ENCODE measurements at places on chromosomes 12 and 14.

- DNase-seq = no peak
These were observed 74.4 kb downstream of the BLTP3B start for GRCh38 chr12:100068305-100068704.

DNA sequence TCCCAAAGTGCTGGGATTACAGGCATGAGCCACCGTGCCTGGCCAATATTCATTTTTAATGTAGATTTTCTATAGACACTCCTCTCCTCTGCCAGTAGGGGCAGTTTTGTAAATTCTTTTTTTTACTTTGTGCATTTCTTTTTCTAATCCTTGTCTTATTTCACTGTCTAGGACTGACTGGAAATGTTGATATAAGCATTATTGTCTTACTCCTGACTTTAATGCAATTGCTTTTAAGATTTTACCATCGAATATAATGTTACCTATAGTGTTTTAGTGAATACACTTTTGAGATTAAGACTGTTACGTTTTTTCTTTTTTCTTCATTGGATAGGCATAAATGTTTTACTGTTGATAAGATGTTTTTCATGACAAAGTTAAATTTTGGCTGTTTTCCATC lies 35.4 kb upstream of the EMP1 start:
- DNase-seq = no peak

GRCh38 chr12:40106655-40107054 lies 774 bp upstream of the SLC2A13 start:
- no peak for DNase-seq

DNA sequence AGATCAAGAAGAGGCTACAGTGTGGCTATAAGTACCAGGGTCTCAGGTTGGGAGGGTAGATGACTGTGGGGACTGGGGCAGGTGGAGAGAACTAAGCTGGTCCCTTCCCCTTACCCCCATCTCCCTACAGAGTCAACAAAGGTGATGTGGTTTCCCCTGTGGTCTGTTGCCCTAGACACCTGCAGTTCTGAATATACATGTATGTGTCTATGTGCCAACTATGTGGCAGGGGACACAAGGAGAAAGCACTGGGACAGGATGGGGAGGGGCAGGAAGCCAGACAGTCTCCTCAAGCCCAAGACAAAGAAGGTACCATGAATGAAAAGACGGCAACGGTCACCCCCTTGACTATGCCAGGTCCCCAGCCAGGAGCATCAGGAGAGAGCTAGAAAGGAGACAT lies 4.5 kb upstream of the HDAC7 start:
- no peak for DNase-seq

GRCh38 chr14:32571551-32571950 lies 242.5 kb downstream of the AKAP6 start:
- no peak for DNase-seq

- no peak for DNase-seq
These were observed 44.6 kb upstream of the FZD10 start for GRCh38 chr12:130117701-130118100.

GRCh38 chr14:50403419-50403818 lies 6.7 kb upstream of the CDKL1 start:
- DNase-seq = no peak

DNA sequence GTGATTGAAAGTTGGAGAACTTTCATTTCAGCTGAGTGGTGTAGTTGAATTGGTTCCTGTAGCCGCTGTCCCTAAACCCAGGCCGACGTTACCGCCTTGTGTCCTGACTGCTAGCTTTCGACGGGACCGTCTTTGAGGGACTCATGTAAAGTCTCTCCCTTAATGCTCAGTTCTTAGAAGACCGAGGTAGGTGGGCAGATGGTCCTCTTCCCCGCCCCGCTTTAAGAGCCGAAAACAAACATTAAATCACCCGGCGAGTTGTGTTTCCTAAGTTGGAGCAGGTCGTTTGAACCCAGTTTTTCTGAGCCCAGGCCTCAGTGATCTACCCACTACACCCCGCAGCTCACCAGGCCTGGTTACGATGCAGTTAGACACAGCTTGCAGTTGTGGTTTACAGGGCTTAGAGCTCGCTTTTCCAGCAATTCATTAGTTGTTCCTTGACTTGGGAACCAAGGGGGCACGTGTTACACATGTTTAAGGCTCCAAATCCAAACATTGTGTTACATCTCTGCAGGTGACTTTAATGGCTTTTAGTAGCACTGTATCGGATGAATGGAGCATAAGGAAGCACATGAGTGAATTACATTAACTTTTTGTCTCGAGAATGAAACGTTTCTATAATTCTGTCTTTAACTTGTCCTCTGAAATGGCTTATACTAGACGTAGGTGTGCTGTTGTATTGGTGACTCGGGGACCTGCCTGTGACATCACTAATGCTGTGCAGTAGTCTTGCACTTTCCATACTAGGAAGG lies 790 bp downstream of the NEDD1 start:
- DNase-seq = no peak

DNA sequence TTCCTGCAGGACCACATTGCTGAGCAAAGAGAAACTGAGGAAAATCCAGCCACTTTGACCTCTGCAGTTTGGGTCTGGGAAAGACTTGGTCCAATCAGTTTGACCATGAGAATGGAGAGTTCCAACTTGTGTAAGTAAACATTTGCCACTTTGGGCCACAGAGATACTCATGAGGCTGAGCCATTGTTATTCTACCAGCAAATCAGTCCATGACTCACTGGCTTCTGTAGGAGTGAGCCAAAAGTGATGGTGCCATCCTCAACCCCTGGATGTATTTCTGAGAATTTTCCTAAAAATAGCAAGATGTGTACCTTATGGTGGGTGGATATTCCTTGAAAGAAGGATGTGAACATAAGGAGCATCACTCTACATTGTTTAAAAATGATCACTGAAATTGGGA lies 192.9 kb upstream of the OR4E1 start:
- DNase-seq = no peak

DNA sequence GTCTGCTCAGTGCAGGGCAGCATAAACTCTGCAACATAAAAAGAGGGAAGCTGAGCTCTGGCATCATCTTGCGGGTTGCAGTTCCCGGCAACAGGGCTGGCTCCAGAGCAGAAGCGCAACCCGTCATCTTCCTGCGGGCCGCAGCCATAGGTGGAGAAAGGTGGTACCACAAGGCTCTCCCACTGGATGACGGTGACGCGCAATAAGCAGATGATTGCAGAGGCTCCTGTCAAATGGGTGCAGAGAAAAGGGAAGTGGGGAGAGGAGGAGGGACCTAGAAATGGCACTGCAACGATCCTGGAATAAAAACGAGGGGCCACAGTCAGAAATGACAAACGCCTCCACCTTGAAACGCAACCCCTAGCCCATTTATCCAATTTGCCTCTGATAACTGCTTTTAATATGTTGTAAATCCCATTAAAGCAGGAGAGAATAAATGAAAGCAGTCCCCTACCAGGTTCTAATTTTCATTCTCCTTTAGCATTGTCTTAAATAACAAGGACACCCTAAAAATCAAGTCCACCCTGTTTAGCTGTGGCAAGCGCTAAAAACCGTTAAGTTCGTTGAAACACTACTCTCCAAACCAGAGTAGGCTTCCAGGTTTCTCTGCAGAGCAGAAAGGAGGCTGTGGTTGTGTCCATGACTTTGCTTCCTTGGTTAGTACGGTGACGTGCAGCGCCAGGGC lies 30.9 kb upstream of the TUBA1C start:
- DNase-seq = no peak

- no peak for DNase-seq
These were observed 59.7 kb downstream of the ATP2A2 start for GRCh38 chr12:110340706-110341105.

GRCh38 chr14:67343601-67344230 lies 15.9 kb downstream of the ATP6V1D start:
- DNase-seq = no peak

DNA sequence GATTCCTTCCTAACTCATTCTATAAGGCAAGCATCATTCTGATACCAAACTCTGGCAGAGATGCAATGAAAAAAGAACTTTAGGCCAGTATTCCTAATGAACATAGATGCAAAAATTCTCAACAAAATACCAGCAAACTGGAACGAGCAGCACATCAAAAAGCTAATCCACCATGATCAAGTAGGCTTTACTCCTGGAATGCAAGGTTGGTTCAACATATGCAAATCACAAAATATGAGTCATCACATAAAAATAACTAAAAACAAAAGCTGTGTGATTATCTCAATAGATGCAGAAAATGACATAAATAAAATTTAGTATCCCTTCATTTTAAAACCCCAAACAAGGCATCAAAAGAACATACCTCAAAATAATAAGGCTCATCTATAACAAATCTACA lies 98.9 kb downstream of the ACSS3 start:
- DNase-seq = no peak

DNA sequence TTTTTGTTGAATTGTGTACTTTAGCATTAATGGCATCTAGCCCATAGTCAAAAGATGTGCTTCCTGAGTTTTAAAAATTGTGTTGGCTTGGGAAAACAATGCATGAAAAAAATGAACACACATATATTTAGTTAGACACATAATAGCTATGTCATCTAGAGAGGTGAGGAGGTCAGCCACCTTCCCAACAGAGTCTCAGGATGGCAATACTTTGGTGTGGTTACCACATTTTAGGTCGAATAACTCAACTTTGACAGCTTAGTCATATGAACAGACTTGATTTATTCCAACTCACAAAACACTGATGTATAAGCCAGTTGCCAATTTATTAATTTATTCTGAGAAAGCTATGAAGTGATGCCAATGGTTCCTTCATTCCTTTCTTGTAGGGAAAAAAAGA lies 114.0 kb downstream of the ETNK1 start:
- DNase-seq = no peak

- DNase-seq = no peak
These were observed 418.9 kb downstream of the NAV3 start for GRCh38 chr12:78249578-78249977.

- no peak for DNase-seq
These were observed 1.6 kb downstream of the OGFOD2 start for GRCh38 chr12:122976648-122976975.

DNA sequence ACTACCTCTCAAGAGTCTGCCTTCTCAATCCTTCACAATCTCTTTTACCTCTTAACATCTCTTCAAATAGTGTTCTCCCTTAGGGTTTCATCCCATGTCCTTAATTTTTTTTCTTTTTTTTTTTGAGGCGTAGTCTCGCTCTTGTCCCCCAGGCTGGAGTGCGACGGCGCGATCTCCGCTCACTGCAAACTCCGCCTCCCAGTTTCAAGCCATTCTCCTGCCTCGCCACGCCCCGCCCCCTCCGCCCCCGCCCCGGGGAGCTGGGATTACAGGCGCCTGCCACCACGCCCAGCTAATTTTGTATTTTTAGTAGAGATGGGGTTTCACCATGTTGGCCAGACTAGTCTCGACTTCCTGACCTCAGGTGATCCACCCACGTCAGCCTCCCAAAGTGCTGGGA lies 7.0 kb upstream of the BCAT1 start:
- DNase-seq = no peak

DNA sequence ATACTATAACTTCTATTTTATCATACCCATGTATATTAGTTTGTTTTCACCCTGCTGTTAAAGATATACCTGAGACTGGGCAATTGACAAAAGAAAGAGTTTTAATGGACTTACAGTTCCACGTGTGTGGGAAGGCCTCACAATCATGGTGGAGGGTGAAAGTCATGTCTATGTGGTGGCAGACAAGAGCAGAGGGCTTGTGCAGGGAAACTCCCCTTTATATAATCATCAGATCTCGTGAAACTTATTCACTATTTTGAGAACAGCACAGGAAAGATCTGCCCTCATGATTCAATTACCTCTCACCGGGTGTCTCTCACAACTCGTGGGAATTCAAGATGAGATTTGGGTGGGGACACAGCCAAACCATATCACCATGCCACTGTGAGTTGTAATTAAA lies 135.8 kb downstream of the SYNE2 start:
- no peak for DNase-seq

- no peak for DNase-seq
These were observed 133.8 kb upstream of the CLEC14A start for GRCh38 chr14:38389681-38390080.

DNA sequence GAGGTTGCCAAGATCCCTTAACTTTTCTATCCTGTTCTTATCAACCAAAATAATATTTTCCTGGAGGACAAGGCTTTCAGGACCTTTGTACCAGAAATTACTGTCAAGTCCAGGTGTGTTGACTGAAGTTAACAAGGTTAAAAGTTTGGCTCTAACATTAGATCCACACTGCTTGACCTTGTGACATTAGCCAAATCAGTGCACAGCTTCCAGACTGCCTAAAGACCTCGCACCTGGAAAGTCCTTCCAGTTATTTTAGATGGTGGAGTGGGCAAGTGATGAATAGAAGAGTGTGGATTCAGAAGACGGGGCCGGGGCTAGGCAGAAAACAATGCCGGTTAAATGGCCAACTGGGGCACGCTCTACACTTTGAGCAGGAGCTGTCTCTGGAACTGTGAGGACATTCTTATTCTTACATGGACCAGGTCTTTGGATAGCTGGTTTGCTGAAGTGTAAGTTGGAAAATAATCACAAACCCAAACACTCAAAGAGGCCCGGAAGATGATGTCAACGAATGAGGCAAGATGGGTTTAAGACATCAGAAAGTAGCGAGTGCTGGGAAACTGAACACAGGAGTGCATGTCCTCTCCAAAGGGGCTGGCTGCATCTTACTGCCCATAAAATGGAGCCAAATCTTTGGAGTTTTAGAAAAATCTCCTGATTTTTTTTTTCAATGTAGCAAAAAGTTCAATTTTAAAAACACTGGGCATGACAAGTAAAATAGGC lies 56.3 kb downstream of the NIN start:
- no peak for DNase-seq

DNA sequence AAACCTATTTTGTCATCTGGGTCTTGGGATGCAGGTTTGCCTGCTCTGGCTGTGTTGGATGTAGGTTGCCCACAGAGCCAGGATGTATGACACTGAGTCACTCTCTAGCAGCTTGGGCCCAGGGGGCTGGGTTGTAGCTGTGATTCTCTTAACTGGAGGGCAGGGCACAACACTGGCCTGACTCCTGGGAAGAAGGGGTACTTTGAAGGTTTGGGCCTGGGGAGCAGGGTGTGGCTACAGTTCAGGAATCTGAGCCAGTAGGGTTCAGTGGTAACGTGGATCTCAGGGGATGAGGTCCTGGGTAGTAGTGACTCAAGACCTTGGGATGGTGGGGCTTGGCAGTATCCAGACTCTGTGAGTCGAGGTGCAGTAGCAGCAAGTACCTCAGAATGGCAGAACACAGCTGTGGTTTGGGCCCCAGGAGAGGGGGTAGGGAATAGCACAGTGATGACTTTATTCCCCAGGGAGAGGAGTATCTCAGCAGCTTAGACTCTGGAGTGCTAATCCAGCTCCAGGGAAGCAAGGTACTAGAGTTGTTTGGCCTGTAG lies 25.7 kb downstream of the TBC1D15 start:
- DNase-seq = no peak

- no peak for DNase-seq
These were observed 211.0 kb downstream of the IPO8 start for GRCh38 chr12:30484658-30485057.

Data from activated CD8-positive, alpha-beta memory T cell treated with anti-CD3 and anti-CD28 coated beads for 4 hours (primary cell).